ENCODE measurements at places on chromosomes 4 and X.

- no peak for DNase-seq
Measured at GRCh38 chr4:188061083-188061482, 48.3 kb downstream of the TRIML2 start.

GRCh38 chr4:3145234-3145924 is 70.9 kb downstream of the HTT start:
- no peak for DNase-seq

GRCh38 chr4:56733352-56733751 is 52.3 kb upstream of the HOPX start:
- DNase-seq = no peak

- DNase-seq = no peak
Measured at GRCh38 chr4:74724979-74725378, 69.3 kb downstream of the BTC start.

GRCh38 chr4:38141808-38142500 is 181.8 kb downstream of the PTTG2 start:
- no peak for DNase-seq

DNA sequence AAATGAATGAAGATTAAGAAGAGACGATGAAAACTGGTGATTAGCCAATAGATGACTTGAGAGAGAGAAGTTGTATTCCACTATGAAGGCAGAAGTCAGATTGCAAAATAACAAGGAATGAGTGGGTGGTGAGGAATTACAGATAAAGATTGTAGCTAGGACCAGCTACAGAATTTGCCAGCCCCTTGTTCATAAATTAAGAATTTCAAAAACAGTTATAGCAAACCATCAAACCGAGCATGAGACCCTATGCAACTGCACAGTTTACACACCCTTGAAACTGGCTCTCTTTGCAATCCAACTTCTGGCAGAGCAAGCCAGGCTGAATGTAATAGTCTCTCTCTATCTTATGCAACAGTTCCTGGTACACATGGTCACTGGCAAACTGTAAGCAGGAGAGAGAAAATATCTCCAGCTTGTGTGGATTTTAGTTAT is 35.2 kb downstream of the STAP1 start:
- no peak for DNase-seq

GRCh38 chr4:174523025-174523693 is 871 bp upstream of the HPGD start:
- DNase-seq = no peak

GRCh38 chr4:80081566-80081965 is 8.5 kb upstream of the ANTXR2 start:
- DNase-seq = no peak

- no peak for DNase-seq
Measured at GRCh38 chr4:38497121-38497520, 166.9 kb upstream of the KLF3 start.

- DNase-seq = no peak
Measured at GRCh38 chrX:85503258-85504158, 124.0 kb upstream of the POF1B start.

All from right kidney (tissue), 9 donors.